ENCODE measurements at places on chromosomes 12 and 14.
A peak's percentile ranks its signal among the peaks of the same experiment; 100 is the strongest.

DNA sequence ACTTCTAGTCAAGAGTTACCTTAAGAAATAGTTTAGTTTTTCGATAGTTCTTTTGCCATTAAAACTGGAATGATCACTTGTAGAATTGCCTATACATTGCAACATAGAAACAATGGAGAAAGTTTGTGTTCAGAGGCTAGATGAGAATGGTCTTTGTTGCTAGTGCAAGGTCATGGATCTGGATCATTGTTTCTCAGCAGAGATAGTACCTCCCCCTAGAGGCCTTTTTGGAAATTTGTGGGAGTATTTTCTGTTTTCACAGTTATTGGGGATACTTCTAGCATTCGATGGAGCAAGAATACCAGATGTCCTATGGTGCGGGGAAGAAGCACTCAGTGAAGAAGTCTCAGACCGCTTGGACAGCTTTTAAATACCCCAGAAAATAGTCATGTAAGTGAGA lies 138.8 kb upstream of the HMGA2 start:
- DNase-seq = no peak

GRCh38 chr14:104280085-104280901 lies 141.9 kb downstream of the KIF26A start:
- DNase-seq = no peak

GRCh38 chr12:3199551-3200031 lies 122.4 kb downstream of the TSPAN9 start:
- DNase-seq = no peak

- no peak for DNase-seq
Measured at GRCh38 chr14:99252940-99253868, 18.8 kb downstream of the BCL11B start.

DNA sequence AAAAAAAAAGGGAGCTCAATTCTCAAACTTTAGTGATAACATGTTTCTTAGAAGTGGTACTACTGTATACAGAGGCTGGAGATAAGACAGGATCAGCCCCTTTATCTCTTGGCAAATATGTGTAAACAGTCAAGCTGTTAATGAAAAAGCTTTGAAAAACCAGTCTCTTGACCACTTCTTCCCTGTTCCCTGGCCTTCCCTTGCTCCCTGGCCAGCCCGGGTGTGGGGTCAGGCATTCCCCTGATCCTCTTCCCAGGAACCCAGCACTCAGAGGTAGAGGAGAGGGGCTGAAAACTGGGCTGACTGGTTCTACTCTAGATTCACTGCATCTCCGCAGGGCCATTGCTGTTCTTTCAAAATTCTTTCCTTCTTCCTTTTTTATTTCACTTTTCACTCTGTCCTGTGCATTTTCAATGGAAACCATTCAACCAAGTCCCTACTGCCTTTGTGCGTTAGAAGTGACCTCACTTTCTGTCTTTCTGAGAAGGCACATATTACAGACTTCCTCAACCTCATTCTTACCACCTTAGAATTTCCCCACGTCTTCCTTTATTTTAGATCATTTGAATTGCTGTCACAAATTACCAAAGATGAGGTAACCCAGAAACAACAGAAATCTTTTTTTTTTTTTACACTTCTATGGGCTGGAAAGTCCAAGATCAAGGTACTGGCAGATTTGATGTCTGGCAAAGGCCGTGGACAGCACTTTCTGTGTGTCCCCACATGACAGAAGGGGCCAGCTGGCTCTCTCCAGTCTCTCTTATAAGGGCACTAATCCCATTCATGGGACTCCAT lies 5.7 kb downstream of the GNG2 start:
- DNase-seq = peak; percentile 41

- DNase-seq = peak; percentile 56
Measured at GRCh38 chr14:93954900-93955849, 21.2 kb downstream of the ASB2 start.

DNA sequence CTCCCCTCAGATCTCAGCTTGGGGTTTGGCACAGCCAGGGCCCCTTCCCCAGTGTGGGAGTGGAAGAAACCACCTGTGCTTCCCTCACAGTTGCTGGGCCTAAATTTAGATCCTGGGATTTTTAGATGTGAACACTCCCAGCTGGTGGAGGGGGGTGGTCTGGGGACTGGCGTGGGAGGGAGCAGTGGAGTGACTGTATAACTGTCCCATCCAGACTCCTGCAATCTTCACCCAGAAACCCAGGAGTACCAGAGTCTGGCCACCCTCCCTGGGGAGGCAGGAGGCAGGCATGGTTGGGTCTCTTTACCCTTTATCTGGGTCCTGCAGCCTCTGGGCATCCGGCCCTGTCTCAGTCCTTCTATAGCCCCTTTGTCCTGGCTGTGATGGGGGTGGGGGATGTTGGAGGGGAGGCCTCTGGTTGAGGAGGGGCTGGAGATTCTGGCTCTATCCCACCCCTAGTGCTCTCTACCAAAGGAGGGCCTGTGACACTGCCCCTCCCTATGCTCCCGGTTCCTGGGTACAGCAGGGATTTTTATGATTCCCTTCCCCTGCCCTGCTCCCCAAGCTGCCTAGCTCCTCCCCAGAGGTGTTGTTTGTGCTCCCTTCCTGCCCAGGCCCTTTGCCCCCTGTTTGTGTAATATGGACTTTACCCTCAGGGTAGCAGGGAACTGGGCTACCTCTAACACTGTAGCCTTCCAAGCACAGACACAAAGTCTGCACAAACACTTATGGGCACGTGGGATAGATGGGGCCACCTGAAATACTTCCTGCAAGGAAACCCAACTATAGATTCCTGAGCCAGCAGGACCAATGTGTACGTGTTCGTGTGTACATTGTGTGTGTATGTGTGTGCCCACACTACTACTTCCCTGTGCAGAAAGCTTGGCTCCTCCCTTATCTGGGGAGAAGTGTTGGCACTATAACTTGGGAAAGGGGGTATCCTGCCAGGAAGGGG lies 1.7 kb downstream of the ERBB3 start:
- no peak for DNase-seq

GRCh38 chr14:58752771-58753201 lies 115.0 kb downstream of the DACT1 start:
- no peak for DNase-seq

- DNase-seq = no peak
Measured at GRCh38 chr12:122089077-122089476, 10.5 kb downstream of the MLXIP start.
